MCF 10A (cell line): ENCODE measurements at places on chromosomes 3 and 15. TPM values are rescaled to one million over a fixed set of nuclear protein-coding genes. Genes with fewer than 3 reads are reported as not detected.
A peak's percentile ranks its signal among the peaks of the same experiment; 100 is the strongest.

ACP3 gene
- total RNA-seq = not detected in 2 replicates

C3orf85 gene
- total RNA-seq = not detected in 2 replicates

DNA sequence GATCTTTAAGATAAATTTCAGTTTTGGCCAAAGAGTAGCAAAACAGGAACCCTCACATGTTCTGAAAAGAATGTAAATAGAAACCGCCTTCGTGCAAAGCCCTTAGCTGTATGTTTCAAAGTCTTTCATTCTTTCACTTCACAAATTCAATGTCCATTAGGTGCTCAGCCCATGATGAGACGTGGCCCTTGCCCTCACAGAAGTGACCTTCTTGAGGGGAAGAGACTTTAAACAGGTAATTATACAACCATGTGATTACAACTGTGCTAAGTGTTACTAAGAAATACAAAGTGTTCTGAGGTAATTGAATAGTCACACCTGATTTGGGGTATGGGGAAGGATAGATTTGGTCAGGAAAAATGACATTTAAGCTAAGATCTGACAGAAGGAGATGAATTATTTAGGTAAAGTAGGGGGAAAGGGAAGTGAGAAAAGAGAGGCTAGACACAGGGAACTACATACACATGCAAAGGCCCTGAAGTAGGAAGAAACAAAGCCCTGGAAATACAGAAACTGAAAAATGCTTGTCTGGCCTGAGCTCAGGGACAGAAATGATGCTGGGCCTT, 19.6 kb downstream of the HSPBAP1 start:
- no peak for DNase-seq

- DNase-seq = no peak
Observed at GRCh38 chr3:162368417-162368816, 871.8 kb downstream of the OTOL1 start.

DNA sequence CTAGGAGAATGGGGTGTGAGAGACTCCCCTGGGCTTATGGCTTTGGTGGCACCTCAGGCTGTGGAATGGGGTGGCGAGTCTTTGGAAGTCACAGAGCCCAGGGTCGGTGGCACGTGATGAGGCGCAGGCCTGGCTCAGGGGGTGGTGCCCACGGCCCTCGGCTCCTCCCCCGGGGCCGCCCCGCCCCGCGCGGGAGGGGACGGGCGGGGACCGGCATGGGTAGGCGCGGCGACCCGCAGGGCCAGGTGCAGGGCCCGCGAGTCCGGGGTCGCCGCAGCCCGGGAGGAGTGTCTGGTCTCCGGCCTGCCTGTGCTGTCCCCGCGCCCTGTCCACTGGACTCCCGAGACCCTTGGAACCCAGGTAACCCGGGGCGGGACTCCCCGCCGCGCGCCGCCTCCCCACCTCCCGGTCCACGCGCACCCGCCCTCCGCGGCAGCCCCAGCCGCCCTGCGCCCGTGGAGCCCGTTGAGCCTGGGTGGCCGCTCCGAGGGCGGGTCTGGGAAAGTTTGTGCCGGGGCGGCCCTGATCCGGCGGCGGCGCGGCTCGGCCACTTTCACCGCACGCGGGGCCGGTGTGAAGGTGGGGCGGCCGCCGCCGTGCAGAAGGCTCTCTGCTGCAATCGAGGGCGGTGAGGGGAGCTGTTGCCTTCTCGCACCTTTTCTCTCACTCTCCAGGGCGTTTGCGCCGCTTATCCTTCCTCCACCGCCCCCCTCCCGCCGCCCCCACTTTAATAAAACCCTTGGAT, at the start of gene PAQR5:
Gene PAQR5 (plus strand): TSS at position 216 of the 745 bp plus-strand sequence. CDS start 61,169 bp downstream, outside the sequence.
- DNase-seq = peak; percentile 56

SH2D7 gene
- not detected in 2 replicates for total RNA-seq

CHST13 gene
- total RNA-seq = not detected in 2 replicates

- no peak for DNase-seq
Observed at GRCh38 chr3:126720596-126720995, 16.6 kb downstream of the CHCHD6 start.

NR1I2 gene
- total RNA-seq = not detected in 2 replicates

- no peak for DNase-seq
Observed at GRCh38 chr3:77898621-77899020, 858.7 kb downstream of the ROBO2 start.

- peak; percentile 72 for DNase-seq
Observed at GRCh38 chr3:27607370-27607769, 114.8 kb downstream of the EOMES start.

DNA sequence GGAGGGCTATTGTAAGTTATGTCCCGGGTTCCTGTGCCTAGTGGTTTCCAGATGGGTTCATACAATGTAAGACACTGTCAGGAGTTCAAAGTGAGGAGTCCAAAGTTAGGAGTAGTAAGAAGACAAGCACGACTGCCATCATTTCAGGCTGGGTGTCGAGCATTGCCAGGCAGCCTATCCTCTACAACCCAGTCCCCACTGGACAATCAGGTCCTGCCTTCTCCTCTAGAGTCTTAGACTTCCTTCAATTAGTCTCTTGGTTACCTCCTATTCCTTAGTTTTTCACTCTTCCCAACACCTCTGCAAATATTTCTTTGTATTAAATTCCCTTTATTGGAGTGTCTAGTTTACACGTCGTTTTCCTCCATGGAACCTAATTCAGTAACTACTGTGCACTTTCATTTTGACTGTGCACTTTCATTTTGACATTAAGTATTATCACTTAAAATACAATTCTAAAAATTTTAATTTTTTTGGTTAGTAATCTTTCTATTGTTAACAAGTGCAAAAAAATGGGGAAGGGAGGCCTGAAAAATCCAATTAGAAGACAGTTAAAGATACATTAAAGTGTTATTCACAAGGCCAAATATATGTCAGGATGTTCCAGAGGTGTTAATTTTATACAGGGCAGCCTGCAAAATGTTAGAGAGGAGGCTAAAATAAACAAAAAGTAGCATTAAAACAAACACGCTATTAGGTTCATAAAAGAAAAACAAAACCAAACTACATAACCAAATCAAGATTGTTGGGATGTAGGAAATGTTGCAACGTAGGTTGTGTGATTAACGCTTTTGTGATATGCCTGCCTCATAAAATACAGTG, 155.3 kb downstream of the TBL1XR1 start:
- no peak for DNase-seq

- DNase-seq = no peak
Observed at GRCh38 chr3:165984589-165984988, 147.4 kb upstream of the BCHE start.

- peak; percentile 98 for DNase-seq
Observed at GRCh38 chr15:75450307-75451201, 936 bp downstream of the SIN3A start.

DNA sequence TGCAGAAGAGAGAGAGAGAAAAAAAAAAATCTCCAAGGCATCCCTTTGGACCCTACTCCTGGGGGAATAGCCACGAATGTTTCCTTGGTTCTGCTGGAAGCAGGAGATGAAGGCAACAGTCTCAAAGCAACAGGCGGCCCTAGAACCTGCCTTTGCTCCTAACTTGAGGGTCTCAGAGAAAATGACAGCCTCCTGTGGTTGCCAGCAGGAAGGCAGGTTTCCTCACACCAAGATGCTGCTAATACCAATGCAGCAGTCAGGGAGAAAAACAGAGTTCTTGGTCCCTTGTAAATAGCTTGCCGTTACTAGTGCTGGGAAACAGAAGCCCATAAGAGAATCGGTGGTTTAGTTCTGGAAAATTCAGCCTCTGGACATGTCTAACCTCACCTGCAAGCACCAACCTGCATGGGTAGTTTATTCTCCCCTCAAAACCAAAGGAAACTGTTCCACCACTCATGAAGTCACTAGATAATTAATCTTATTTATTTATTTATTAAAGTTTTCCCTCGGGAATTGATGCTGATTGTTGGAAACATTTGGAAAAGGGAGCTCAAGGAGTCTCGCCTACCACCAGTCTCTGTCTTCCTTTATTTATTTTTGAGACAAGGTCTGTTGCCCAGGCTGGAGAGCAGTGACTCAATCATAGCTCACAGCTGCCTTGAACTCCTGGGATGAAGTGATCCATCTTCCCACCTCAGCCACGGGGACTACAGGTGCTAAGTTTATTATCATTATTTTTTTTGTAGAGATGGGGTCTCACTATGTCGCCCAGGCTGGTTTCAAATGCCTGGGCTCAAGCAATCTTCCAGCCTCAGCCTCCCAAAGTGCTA, 883 bp upstream of the FRMD4B start:
- peak; percentile 34 for DNase-seq

DNA sequence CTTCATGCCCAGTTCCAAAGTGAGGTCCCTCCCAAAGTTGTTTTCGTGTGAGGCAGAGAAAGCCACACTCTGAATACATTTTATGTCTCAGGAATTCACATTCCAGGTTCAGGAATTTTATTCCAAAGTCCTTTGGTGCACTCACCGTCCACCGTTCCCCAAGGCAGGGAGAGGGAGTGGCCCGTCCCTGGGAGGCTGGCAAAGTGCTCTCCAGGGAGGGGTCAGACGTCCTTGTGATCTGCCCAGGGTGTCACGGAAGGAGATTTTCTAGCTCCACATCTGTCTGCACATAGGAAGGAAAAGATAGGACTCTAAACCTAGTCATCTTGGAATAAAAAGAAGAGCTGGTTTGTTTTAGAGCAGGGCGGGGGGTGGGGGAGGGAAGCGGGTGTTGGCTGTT, 47.9 kb downstream of the KLF13 start:
- no peak for DNase-seq

ITIH1 gene
- not detected in 2 replicates for total RNA-seq

DNA sequence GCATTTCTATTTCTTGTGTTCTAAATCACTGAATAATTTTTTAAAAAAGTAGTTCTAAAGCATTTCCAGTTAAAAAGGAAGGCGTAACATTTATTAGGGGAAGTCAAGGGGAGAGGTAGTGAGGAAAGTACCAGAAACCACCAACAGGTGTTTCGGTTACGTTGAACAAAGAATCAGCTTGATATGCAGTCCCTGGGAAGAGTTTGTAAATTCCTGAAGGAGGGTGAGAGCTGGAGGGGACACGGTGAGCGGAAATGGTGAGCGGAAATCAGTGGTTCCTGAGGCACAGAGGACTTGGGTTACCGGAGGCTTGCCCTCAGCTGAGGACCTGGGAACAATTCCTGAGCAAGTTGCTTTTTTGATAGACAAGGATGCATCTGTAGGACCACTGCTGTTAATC, 17.8 kb downstream of the MAP2K1 start:
- no peak for DNase-seq

DNA sequence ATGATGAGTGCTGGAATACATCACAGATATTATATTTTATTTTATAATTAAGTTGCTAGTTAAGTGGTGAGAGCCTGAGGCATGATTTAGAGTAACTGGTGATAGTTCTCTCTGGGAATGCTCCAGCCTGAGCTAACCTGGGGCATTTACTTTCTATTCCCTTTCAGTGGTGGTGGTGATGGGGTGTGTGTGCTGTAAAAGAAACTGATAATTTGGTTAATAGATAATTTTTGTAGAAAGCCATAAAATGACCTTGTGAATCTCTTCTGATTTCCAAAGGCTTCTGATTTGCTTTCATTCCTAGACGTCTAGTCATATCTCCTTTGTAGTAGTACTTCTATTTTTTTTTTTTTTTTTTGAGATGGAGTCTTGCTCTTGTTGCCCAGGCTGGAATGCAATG, 46.8 kb upstream of the DPPA4 start:
- no peak for DNase-seq

DNA sequence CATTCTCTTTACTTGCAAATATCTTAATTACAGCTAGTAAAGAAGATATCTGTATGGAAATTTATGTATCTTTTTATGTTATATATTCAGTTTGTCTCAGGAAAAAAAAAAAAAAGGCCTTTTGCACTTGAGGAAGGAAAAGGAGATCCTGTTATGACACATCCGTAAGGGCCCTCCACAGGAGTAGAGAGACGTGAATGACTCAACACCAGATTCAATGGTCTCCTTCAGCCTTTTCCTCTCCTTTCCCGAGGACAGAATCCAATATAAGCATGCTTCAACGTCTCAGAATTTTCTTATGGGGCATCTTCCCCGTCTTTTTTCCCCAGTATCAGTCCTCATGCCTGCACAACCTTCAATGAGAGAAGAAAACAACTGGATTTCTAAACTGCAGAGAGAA, 340.3 kb downstream of the NTRK3 start:
- DNase-seq = peak; percentile 1

VILL gene
- total RNA-seq = not detected in 2 replicates

DNA sequence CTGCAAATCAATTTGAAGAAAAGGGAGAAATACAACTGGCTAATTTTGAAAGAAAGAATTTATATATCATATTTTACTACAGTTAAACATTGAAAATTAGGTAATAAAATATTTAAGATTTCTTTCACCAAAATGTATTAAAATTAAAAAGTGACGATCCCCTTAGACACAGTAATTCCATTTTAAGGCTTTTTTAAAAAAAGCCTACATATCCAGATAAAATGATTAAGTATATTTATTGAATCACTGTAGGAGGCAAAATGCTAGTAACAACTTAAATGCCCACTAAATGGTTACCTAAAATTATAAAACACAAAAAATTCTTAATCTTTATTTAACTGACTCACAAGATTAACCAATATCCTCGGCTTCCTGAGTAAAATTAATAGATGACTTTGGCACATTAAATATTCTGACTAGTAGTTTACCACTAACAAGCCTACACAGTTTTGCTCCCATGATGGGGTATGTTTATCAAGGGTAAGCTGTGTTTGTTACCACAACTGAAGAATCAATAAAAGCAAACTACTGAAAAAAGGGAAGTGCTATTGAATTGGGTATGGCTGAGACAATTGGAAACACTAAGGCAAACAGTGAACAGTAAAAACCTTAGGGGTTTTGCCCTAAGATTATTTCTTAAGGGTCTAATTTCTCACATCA, 28.4 kb downstream of the ANKRD28 start:
- peak; percentile 9 for DNase-seq

DNA sequence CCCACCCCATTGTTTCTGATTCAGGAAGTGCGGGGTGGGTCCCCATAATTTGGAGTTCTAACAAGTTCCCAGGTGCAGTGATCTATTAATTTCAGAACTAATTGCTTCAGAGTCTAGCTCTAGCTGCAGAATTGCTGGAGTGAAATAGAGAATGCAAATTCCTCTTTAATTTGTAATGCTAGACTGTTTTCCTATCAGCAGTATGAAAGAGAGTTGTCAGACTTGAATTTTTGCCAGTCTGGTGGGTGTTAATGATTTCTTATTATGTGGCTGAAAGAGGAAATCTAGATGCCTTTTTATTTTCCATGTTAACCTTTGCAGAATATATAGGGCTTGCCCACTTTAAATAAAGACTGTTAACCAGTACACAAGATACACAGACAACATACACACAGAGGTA, 23.7 kb downstream of the APH1B start:
- no peak for DNase-seq

PTX3 gene
- total RNA-seq = 159 and 217 TPM in 2 replicates

GRCh38 chr15:75025548-75026260, 2.3 kb downstream of the PPCDC start:
- no peak for DNase-seq

GOLGA6L10 gene
- 1.9 and 2.6 TPM in 2 replicates for total RNA-seq

DNA sequence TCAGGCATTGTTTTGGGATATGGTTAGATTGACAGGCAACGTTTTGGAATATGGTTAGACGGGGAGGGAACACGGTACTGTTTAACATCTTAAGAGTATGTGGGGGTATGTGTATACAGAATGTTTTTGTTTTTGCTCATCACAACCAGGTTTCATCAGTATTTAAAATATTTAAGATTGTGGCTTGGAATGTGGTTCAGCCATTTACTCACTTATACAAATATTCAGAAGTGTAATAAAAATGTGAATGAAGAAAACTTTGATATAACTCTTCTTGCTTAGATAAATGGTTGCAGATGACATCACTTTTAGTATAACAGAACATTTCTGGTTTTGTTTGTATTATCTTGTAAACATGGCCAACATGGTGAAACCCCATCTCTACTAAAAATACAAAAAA, 3.9 kb upstream of the PAK2 start:
- no peak for DNase-seq

CSTA gene
- 133 and 145 TPM in 2 replicates for total RNA-seq

- peak; percentile 70 for DNase-seq
Observed at GRCh38 chr3:87167628-87168456, 59.3 kb upstream of the CHMP2B start.

MAGEL2 gene
- not detected in 2 replicates for total RNA-seq

GRCh38 chr3:267101-267500, 70.5 kb downstream of the CHL1 start:
- no peak for DNase-seq
